Left cardiac atrium (tissue), 4 donors: ENCODE measurements at places on chromosomes 5 and 9. TPM values are rescaled to one million over a fixed set of nuclear protein-coding genes. Genes with fewer than 3 reads are reported as not detected.
A peak's percentile ranks its signal among the peaks of the same experiment; 100 is the strongest.

GRCh38 chr5:71629950-71630349 is 42.8 kb downstream of the MCCC2 start:
- no peak for DNase-seq

The CDX1 gene
- not detected for total RNA-seq

- DNase-seq, result no peak
Measured at GRCh38 chr5:108193021-108193795, 188.7 kb downstream of the FBXL17 start.

GRCh38 chr9:133881671-133882381 is 110.3 kb downstream of the VAV2 start:
- no peak for DNase-seq

- no peak for DNase-seq
Measured at GRCh38 chr9:31188496-31188895, 1195.9 kb upstream of the ACO1 start.

DNA sequence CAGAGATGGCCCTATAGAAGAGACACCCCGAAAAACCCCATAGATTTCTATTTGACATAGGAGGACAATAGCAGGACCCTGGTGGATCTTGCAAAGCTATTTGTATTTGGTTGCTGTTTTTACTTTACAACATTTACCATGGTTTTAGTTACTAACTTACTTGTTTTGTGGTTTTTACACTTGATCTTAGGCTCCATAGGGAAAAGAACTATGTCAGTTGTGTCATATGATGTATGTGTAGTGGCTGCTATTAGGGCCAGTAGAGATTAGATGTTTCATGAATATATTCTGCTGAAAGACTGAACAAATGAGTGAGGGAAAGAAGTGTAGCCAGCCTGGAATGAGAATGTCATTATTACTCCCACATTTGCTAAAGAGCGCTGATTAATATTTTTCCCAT is 388.1 kb downstream of the SEMA5A start:
- no peak for DNase-seq

GRCh38 chr9:114682846-114683245 is 854 bp upstream of the TEX48 start:
- no peak for DNase-seq

The TMEM232 gene
- 2.1 TPM for total RNA-seq

GRCh38 chr5:140595538-140596300 is 31.1 kb downstream of the SLC35A4 start:
- no peak for DNase-seq

The CER1 gene
- not detected for total RNA-seq

DNA sequence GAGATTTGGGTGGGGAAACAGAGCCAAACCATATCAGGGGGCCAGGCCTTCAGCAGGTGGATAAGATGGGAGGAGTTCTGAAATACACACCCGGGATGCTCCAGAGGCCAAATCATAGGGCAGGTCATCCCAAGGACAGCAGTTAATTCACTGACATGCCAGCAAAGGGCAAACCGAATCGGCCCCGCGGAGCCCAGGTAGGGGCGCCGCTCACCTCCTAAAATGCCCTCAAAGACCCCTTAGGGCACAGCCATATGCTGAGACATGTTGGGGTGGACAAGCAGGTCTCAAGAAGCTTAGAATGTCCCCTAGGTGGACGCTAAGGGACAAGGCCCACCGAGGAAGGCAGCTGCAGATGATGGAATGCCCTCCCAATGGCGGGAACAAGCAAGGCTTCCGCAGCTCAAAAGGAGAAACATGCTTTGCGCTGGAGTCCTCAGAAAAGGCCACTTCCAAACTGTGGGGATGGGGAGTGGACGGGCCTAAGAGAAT is 144.9 kb downstream of the ERCC6L2 start:
- no peak for DNase-seq

GRCh38 chr5:18152671-18153070 is 518.4 kb downstream of the TAF11L14 start:
- DNase-seq, result no peak

DNA sequence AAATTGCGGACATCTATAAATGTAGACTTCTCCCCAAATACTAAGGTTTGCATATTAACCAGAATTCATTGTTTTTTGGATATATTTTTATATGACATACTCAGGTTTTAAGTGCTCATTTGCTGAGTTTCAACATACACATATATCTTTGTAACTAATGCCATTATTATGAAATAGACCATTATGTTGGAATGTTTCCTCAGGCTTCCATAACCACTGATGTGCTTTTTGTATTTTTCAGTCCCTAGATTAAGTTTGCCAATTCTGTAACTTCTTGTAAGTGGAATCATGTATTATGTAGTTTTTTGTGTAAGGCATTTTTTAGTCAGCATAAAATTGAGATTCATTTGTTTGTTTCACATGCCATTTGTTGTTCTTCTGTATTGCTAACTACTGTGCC is 32.1 kb downstream of the HSPA4 start:
- DNase-seq, result no peak

DNA sequence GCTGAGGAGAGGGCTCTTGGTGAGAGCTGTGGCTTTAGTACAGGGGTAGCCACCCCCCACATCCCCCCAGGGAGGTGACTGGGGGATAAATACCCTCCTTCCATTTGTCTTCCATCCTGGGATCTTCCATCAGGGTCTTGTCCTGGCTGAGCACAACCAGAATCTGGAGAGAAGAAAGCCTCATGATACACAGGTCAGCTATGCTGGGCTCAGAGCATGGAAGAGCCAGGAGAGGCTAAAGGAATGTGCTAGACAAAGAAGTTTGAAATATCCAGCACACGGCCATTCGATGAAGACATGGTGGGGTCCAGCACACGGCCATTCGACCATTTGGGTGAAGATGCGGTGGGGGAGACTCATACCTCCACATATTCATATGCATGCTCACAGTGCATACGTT is 30.0 kb downstream of the ROPN1L start:
- no peak for DNase-seq

DNA sequence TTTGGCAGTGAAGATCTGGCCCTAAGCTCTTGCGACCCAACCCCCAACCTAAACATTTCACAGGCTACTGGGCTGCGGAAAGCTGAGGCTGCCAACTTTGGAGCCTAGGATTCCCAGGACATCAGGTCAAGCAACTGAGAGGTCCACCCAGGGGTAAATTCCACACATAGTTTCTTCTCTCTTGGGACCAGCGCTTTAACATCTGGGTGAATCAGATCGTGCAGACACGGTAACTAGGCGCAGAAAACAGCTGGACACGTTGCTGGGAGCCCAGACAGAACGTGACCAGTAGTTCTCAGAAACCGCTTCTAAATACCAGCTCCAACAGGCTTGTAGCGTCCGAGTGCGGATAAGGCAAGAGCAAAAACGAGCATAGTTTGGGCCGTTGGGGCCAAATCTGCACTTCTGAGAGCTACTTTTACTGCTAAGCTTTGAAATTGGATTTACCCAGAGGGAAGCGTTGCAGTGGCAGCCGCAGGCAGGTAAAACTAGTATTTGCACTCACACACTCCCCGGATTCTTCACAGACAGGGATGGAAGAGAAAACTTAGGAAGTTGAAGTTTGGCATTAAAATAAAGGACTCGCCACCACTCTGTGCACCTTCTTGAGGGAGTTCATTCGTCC is 11.8 kb downstream of the ITGA1 start:
- DNase-seq, result peak; percentile 41

The TRAF1 gene
- total RNA-seq, result 3.3 TPM

The OR1L8 gene
- 0.16 TPM for total RNA-seq

GRCh38 chr9:87640385-87640795 is 85.5 kb upstream of the CTSL start:
- DNase-seq, result peak; percentile 58

The GALT gene
- total RNA-seq, result 37.9 TPM

The SLC31A2 gene
- total RNA-seq, result 12.3 TPM

DNA sequence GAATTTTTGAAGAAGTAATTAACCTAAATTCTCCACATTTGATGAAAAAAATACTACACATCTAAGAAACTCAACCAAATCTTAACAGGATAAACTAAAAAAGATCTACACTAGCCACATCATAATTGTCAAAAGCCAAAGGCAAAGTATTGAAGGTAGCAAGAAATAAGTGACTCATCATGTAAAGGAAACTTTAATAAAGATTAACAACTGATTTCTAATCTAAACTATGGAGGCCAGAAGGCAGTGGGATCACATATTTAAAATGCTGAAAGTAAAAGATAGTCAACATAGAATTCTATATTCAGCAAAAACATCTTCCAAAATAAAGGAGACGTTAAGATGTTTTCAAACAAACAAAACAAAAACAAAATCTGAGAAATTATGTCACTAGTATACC is 2002.9 kb downstream of the MAT2B start:
- DNase-seq, result no peak

- no peak for DNase-seq
Measured at GRCh38 chr5:156241266-156241665, 85.7 kb upstream of the SGCD start.

GRCh38 chr9:12604164-12604821 is 88.9 kb upstream of the TYRP1 start:
- DNase-seq, result no peak
